Activated naive CD4-positive, alpha-beta T cell treated with anti-CD3 and anti-CD28 coated beads, Interleukin-2, amount 50 U/mL, for 16 hours (primary cell): ENCODE measurements at places on chromosomes 2 and 18.

DNA sequence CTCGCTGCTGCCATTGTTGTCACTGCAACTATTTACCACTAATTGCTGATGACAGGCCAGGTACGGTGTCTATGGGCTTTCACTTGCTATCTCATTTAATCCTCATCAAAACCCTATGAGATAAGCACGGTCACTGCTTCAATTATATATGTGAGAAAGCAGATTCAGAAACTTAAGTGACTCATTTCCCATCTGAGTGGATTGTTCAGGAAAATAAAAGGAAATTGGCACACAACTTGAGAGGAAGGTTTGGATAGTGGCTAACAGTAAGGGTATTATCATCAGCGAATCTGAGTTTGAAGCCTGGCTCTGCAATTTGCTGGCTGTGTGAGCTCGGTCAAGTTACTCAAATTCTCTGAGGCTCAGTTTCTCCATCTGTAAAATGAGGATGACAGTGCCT, 196.0 kb downstream of the KCNS3 start:
- DNase-seq = no peak

DNA sequence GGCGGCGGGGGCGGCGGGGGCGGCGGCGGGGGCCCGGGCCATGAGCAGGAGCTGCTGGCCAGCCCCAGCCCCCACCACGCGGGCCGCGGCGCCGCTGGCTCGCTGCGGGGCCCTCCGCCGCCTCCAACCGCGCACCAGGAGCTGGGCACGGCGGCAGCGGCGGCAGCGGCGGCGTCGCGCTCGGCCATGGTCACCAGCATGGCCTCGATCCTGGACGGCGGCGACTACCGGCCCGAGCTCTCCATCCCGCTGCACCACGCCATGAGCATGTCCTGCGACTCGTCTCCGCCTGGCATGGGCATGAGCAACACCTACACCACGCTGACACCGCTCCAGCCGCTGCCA, 644 bp downstream of the ONECUT2 start:
- no peak for DNase-seq

- peak; percentile 15 for DNase-seq
Measured at GRCh38 chr2:147182260-147182659, 662.6 kb upstream of the ACVR2A start.

- DNase-seq = no peak
Measured at GRCh38 chr2:223217373-223217772, 165.4 kb downstream of the KCNE4 start.

DNA sequence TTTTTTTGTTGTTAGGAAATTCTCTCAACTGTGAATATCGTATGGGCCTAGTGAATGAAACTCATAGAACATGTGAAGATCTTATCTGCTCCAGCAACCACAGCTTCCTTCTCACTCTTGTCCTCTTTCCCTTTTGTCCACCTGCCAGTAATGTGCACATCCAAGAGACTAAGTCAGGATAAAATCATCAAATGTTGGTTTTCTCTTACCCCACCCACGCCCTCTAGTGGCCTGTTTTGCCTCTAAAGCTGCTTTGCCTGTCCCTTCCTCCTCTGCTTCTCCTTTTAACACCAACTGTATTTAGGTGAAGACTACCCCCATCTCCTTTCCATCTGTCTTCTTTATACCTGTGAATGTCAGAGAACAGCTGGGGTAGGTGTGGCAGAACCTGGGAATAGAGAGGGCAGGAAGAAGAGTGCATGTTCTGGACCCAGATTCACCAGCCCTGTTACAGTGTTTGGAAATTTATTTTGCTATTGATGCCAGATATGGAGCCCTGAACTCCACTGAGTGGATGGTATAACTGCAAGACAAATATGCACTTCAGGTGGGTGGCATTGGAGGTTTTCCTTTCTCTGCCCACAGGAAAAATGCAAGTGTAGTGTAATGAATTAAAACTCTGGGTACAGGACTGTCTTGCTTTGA, 8.4 kb upstream of the MGAT5 start:
- DNase-seq = peak; percentile 75
